ENCODE measurements at places on chromosomes 3 and 15.

DNA sequence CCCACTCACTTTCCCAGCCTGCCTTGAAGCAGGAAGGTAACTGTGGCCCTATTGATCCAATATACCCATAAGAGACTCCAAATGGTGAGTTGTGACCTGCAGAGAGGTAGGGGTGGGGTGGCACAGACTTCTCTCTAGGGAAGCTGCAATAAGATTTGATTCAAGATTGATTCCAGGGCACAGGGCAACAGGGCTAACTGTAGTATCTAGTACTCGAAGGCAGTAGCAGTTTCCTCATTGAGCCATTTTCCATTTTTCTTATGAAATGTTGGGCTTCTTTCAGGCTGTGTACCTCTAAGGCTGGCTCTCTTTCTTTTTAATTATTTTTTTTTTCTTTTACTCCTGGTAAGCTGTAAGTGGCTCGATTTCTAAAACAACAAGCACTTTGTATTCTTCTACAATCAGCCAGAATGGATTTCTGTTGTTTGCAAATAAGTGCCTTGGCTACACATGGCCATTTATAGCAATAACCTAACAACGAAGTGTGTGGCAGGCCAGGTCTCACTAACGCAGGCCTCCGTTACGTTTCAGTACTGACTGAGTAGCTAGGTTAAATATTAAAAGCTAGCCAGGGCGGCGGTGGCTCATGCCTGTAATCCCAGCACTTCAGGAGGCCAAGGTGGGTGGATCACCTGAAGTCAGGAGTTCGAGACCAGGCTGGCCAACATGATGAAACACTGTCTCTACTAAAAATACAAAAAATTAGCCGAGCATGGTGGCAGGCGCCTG, 19.3 kb downstream of the CCDC12 start:
- peaks cover 2% of the 10 kb centered on the region for H3K36me3 ChIP-seq
- H3K4me1 ChIP-seq: peaks cover 36% of the 10 kb centered on the region
- no peaks in the 10 kb centered on the region for H3K27me3 ChIP-seq
- H3K4me3 ChIP-seq: no peak overlapping the region

DNA sequence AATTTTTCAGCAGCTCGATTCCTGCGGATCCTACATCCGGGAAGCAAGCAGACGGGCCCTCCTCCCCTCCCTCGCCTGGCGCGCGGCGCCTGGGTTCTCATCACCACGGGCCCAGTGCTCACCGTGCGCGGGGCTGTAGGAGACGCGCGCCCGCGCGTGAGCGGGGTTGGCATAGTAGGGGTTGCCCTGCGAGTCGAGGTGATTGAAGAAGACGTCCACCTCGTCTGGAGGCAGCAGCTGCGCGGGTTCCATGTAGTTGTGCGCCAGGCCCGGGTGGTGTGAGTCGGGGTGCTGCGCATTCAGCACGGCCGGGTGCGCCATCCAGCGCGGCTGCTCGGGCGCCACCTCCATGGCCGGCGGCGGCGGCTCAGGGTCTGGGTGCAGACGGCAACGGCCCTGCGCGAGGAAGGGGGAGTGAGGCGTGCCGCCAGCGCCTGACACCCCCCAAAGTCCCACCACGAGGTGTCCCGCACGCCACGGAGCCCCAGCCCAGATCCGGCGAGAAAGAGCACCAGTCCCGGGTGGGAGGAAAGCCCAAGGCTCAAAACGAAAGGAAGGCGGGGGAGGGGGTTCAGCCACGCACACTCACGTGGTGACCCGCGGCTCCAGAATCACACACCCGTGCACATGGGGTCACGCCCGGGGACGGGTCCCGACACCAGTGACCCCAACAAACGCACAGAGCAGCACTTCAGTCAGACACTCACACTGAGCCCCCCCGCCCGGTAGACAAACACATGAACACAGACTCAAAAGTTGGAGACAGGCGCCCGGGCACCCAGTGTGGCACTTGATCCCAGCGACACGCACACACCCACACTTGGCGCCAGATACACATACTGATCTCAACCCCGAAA, 6.1 kb downstream of the GATA2 start:
- H3K4me1 ChIP-seq: peaks cover 39% of the 10 kb centered on the region
- peak overlapping the region; percentile 90 for H3K4me3 ChIP-seq
- peak overlapping the region; percentile 71 for H3K27ac ChIP-seq
- DNase-seq: peak; percentile 58

GRCh38 chr3:64612082-64612860, 75.5 kb downstream of the ADAMTS9 start:
- peak overlapping the region; percentile 29 for H3K27ac ChIP-seq
- H3K4me1 ChIP-seq: peaks cover 3% of the 10 kb centered on the region
- DNase-seq: no peak
- no peak overlapping the region for H3K4me3 ChIP-seq
- H3K27me3 ChIP-seq: no peaks in the 10 kb centered on the region

DNA sequence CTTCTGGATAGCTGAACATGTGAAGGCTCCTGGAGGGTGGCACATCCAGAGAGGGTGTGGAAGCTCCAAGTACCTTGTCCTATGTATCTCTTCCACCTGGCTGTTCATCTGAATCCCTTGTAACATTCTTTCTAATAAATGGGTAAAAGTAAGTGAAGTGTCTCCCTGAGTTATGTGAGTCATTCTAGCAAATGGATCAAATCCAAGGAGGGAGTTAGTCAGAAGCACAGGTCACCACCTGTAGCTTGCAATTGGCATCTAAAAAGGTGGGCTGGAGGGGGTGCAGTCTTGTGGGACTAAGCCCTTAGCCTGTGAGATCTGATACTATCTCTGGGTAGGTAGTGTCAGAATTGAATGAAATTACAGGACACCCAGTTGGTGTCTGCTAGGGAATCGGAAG, 71.0 kb downstream of the WWTR1 start:
- H3K27ac ChIP-seq: no peak overlapping the region
- H3K27me3 ChIP-seq: no peaks in the 10 kb centered on the region
- H3K36me3 ChIP-seq: peaks cover 3% of the 10 kb centered on the region
- DNase-seq: no peak

GRCh38 chr15:31294067-31294466, 32.6 kb upstream of the KLF13 start:
- H3K27me3 ChIP-seq: no peaks in the 10 kb centered on the region
- H3K4me1 ChIP-seq: no peaks in the 10 kb centered on the region
- no peak for DNase-seq
- no peaks in the 10 kb centered on the region for H3K36me3 ChIP-seq

- H3K4me1 ChIP-seq: peaks cover 11% of the 10 kb centered on the region
- DNase-seq: no peak
- H3K27ac ChIP-seq: no peak overlapping the region
- no peak overlapping the region for H3K4me3 ChIP-seq
Observed at GRCh38 chr3:129317014-129317771, 38.5 kb downstream of the HMCES start.

- H3K36me3 ChIP-seq: no peaks in the 10 kb centered on the region
- H3K27ac ChIP-seq: no peak overlapping the region
- no peaks in the 10 kb centered on the region for H3K4me1 ChIP-seq
- no peak for DNase-seq
Observed at GRCh38 chr3:133181392-133182150, 143.4 kb downstream of the TMEM108 start.

GRCh38 chr3:191330530-191331048, 263 bp upstream of the UTS2B start:
- DNase-seq: peak; percentile 37
- peak overlapping the region; percentile 87 for H3K4me3 ChIP-seq

GRCh38 chr3:16134173-16134928, 40.1 kb upstream of the GALNT15 start:
- no peak overlapping the region for H3K27ac ChIP-seq
- no peaks in the 10 kb centered on the region for H3K4me1 ChIP-seq
- H3K36me3 ChIP-seq: no peaks in the 10 kb centered on the region

DNA sequence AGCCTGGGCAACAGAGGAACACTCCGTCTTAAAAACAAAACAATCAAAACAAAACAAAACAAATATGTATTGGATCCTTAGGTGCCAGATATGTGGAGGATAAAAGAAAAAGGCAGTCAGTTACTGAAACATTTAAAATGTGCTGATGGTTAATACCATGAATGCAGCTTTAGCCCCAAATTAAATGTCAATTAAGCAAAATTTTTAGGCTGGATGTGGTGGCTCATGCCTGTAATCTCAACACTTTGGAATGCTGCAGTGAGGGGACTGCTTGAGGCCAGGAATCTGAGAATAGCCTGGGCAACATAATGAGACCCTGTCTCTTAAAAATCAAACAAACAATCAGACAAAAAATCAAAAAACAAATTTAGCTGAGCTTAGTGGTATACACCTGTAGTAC, 8.5 kb upstream of the CHMP2B start:
- no peaks in the 10 kb centered on the region for H3K36me3 ChIP-seq
- no peak for DNase-seq
- H3K4me1 ChIP-seq: no peaks in the 10 kb centered on the region

DNA sequence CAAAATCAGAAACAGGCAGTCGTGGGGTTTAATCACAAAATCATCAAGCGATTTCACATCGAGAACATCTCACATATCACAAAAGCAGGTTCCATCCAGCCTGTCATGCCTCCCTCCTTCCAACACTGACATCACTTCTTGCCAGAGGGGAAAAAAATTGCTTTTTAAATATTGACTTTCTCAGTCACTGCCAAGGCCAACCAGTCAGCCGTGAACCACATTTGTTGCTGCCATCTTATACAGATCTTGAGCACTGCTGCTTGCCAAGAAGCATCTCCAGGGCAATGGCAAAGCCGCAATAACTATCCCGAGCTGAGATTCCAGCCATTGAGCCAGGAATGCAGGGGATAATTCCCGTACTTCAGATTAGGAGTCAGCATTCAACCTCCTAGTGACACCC, 174.6 kb downstream of the ANXA2 start:
- H3K4me1 ChIP-seq: no peaks in the 10 kb centered on the region
- H3K4me3 ChIP-seq: no peak overlapping the region
- no peaks in the 10 kb centered on the region for H3K27me3 ChIP-seq

DNA sequence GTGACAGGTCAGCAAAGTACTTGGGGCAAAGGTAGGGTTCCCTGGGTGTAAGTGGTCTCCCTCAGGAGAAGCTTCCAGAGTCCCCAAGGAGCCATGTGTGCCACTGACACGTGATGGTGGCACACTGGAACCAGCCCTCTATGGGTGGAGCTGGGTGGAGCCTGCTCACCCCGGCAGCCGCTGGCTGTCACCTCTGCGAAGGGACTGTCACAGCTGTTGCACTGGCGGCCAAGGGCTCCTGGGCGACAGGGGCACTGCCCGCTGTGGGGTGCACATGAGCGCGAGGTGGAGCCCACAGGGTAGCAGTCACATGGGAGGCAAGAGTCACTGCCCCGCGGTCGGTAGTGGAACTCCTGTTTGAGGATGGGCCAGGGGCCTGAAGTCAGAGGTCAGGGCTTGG, 12.0 kb downstream of the CELSR3 start:
- H3K4me3 ChIP-seq: no peak overlapping the region
- peaks cover under 1% of the 10 kb centered on the region for H3K4me1 ChIP-seq
- no peaks in the 10 kb centered on the region for H3K27me3 ChIP-seq
- peaks cover 4% of the 10 kb centered on the region for H3K36me3 ChIP-seq
- DNase-seq: no peak
- H3K27ac ChIP-seq: no peak overlapping the region

GRCh38 chr3:134810052-134810435, 15.0 kb downstream of the EPHB1 start:
- DNase-seq: peak; percentile 60
- no peaks in the 10 kb centered on the region for H3K27me3 ChIP-seq
- H3K4me3 ChIP-seq: no peak overlapping the region
- H3K4me1 ChIP-seq: peaks cover 2% of the 10 kb centered on the region
- no peak overlapping the region for H3K27ac ChIP-seq
- H3K36me3 ChIP-seq: no peaks in the 10 kb centered on the region

GRCh38 chr3:58106061-58106460, 97.8 kb downstream of the FLNB start:
- H3K4me1 ChIP-seq: peaks cover 5% of the 10 kb centered on the region
- no peak for DNase-seq
- H3K27ac ChIP-seq: no peak overlapping the region
- no peaks in the 10 kb centered on the region for H3K27me3 ChIP-seq
- H3K4me3 ChIP-seq: no peak overlapping the region

GRCh38 chr15:25787381-25787780, 75.7 kb downstream of the ATP10A start:
- no peak for DNase-seq
- H3K4me3 ChIP-seq: no peak overlapping the region
- H3K27ac ChIP-seq: no peak overlapping the region
- H3K27me3 ChIP-seq: no peaks in the 10 kb centered on the region

DNA sequence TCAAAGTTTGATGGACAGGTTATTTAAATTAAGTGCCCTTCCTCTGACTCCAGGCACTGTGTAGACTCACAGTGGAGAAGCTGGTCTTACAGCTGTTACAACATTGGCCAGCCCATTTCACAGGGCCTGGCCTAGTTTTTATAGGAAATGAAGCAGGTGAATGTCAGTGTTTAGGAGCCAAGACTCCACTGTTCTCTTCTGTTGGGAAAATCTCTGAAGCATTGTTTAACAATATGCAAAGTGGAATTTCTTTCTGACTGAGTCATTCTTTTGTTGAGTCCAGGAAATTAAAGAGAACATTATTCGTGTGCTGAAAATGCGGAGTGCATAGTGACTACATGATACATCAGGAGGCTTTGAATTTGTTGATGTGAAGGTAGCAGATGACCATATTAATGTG, 64.7 kb downstream of the ARRDC4 start:
- H3K36me3 ChIP-seq: no peaks in the 10 kb centered on the region
- peak; percentile 10 for DNase-seq
- no peaks in the 10 kb centered on the region for H3K27me3 ChIP-seq
- H3K27ac ChIP-seq: no peak overlapping the region
- no peaks in the 10 kb centered on the region for H3K4me1 ChIP-seq

DNA sequence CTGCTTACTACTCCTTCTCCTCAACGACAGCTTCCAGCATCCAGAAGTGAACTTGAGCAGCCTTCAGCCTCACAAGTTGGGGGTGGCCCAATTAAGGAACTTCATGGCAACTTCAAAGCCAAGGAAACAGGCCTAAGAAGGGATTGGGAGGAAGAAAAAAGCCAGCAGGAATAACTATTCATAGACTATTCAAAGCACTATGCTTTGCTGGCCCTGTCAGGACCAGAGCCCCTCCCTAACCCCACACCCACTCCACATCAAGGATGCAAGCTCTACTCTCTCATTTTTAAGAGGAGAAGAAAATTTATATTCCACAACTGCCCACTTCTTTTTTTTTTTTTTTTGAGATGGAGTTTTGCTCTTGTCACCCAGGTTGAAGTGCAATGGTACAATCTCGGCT, 10.0 kb upstream of the PRKAR2A start:
- H3K4me1 ChIP-seq: no peaks in the 10 kb centered on the region
- no peak for DNase-seq
- no peak overlapping the region for H3K27ac ChIP-seq
- H3K36me3 ChIP-seq: peaks cover 2% of the 10 kb centered on the region
- no peak overlapping the region for H3K4me3 ChIP-seq

- peaks cover 7% of the 10 kb centered on the region for H3K4me1 ChIP-seq
- no peaks in the 10 kb centered on the region for H3K36me3 ChIP-seq
- no peak for DNase-seq
- no peak overlapping the region for H3K4me3 ChIP-seq
- H3K27me3 ChIP-seq: no peaks in the 10 kb centered on the region
Observed at GRCh38 chr15:57680021-57680420, 26.5 kb upstream of the POLR2M start.

- no peak overlapping the region for H3K27ac ChIP-seq
- H3K27me3 ChIP-seq: no peaks in the 10 kb centered on the region
- H3K36me3 ChIP-seq: no peaks in the 10 kb centered on the region
- peak; percentile 91 for DNase-seq
Observed at GRCh38 chr3:128297401-128298138, 144.3 kb downstream of the EEFSEC start.

GRCh38 chr15:62497356-62497755, 332.3 kb upstream of the C2CD4B start:
- H3K27me3 ChIP-seq: no peaks in the 10 kb centered on the region
- H3K36me3 ChIP-seq: no peaks in the 10 kb centered on the region
- no peak overlapping the region for H3K4me3 ChIP-seq
- H3K27ac ChIP-seq: peak overlapping the region; percentile 79
- DNase-seq: peak; percentile 63
- H3K4me1 ChIP-seq: peaks cover 25% of the 10 kb centered on the region
